ENCODE measurements at places on chromosomes 11 and 22.

GRCh38 chr11:63862923-63863322, 24.0 kb downstream of the MARK2 start:
- DNase-seq, result no peak

DNA sequence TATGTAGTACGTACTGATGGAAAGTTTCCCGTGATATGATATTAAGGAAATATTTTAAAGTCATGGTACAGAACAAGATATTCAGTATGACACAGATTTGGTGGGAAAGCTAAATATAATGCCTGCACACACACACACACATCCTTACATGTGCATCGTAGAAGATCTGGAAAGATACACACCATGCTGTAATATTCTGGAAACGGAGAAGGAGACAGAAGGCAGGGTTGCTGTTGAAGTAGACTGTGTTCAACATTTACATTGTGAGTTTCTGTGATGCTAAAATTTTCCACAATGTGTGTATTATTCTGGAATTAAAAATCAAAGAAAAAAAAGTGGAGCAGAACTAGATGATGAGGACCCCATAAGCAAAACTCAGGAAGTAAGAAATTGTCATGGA, 118.0 kb downstream of the RRAS2 start:
- DNase-seq, result no peak

DNA sequence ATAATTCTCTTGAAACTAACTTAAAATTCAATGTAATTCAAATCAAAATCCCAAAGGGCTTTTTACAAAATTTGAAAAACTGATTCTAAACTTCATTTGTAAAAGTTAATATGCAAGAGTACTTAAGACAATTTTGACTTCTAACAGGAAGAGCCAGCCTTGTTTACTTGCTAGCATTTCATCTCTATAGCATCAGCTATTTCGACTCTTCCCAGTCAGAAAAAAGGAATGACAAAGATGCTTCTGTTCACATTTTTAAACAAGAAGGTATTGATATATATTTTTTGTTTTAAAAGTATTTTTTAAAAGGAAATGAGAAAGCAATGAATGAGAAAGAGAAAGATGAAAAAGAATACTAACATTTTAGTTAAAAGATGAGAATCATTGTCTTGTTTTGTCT, 16.4 kb downstream of the SLN start:
- DNase-seq, result no peak

GRCh38 chr22:17796695-17797094, 22.4 kb upstream of the BID start:
- no peak for DNase-seq

- DNase-seq, result no peak
Measured at GRCh38 chr22:49638788-49639187, 188.9 kb downstream of the BRD1 start.

GRCh38 chr11:126410649-126411048, 55.2 kb downstream of the ST3GAL4 start:
- DNase-seq, result no peak

GRCh38 chr11:80856066-80856465, 1415.2 kb upstream of the TENM4 start:
- DNase-seq, result no peak

GRCh38 chr11:8477680-8478079, 116.3 kb downstream of the STK33 start:
- no peak for DNase-seq

DNA sequence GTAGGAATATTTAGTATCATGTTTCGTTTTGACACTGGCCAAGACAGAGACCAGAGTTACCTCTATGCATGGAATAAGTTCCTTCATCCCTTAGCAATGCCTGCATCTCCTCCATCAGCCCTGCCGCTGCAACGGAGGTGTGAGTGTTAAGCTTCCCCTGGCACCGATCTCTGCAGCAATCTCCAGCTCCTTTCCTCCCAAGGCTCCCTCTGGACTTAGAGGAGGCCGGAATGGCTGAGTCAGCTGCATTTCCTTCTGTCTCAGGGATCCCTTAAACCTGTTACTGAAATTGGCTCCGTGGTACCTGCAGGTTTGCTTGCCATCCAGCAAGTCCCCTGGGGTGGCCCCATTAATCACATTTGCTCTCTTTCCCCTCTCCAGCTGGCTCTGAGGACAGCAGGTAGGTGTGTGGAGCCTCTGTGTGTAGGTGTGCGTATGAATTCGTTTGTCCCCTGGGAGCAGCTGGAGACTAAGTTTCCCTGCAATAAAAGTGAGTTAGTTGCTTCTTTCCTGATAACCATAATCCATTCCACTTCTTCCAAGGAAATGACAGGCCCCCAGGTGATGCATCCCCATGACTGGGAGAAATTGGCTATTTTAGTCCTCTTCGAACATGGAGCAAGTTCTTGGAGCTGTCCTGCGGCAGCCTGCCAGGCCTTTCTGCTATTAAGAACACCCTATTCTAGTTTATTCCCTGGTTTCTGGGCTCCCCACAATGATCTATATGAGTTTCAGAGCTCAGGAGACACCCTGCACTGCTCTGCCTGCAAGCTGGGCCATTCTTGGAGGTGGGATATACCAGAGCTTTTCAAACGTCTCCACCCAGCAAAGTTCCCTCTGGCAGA, 457.2 kb upstream of the CADM1 start:
- no peak for DNase-seq

DNA sequence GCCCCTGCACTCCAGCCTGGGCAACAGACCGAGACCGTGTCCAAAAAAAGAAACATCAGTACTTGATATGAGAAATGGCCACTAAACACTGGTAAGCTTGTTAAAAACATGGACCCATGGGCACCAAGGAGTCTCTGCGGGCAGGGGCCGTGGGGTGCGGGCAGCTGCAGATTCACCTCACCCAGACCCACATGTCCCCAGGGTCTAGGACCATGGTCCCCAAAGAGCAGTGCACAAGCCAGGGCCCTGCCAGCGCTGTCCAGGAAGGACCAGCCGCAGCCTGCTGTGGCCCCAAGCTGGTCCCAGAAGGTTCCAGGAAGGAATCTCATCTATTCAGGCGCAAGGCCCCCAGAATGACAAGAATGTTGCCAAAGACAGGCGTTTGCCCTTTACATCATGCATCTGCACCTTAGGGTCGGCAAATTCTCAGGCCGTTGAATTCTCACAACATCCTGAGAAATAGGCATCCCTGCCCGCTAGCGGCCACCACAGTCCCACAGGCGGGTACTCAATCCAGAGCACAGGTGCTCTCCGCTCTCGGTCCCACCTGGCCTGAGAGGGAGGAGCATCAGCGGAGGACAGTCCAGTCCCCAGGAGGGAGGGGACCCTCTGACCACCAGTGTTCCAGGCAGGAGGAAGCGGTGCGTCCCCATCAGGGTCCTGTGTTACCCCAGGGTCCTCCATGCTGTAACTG, 9.5 kb downstream of the YPEL1 start:
- DNase-seq, result no peak

DNA sequence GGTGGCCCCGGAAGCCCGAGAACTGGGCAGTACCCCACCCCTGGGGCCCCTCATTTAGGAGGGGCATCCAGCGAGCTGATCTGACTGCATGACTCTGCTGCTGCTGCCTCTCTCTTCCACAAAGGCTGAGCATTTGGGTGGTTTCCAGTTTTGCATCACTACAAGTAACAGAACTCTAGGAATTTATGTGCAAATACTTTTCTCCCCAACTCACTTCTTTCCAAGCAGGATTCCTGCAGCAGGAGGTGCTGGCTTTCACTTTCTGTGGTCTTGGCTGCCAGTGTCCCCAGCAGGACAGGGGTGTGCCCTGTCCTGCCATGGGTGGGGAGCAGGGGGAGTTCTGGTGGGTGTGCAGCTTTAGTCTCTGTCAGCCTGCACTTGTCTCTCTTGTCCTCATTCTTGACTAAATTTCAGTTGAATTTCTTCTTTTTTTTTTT, 21.2 kb downstream of the UPB1 start:
- DNase-seq, result no peak

DNA sequence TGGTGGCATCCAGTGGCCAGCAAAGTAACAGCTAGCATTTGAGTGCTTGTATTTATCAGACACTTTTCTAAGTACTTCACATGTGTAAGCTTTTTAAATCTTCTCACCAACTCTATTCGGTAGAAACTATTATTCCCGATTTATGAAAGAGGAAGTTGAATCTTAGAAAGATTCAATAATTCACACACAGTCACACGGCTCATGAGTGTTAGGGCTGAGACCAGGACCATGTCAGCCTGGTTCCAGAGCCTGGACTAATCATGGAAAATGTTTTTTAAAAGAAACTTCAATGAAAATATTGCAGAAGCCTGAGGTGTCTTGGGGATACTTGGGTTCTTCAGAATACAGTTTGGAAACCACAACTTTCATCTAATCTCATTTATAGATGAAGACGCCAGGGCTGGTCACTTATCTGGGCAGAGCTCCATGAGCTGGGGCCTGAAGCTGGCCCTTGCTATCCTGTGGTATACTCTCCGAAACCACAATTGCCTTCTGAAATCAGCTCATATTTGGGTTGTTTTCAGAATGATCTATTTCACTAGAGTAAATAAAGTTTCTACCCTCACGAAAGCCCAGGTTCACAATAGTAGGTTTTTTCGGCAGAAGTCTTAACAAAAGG, 4.3 kb upstream of the CRTAM start:
- no peak for DNase-seq

DNA sequence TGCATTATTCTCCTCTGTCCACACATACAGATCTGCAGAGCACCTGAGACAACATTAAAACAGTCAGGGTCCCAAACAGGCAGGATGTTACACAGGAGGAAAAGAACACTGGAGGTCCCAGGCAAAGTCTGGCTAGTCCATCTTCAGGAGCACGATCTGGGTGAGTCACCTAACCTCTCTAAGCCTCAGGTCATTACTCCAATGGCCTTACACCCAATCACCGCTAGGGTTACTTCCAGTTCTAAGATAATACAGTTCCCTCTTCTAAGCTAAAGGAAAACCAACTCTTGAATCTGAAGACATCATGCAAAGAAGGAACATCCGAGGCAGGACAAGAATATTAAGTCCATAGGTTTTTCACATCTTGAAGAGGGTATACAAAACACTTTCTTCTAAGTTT, 24.5 kb downstream of the ASCC2 start:
- no peak for DNase-seq

DNA sequence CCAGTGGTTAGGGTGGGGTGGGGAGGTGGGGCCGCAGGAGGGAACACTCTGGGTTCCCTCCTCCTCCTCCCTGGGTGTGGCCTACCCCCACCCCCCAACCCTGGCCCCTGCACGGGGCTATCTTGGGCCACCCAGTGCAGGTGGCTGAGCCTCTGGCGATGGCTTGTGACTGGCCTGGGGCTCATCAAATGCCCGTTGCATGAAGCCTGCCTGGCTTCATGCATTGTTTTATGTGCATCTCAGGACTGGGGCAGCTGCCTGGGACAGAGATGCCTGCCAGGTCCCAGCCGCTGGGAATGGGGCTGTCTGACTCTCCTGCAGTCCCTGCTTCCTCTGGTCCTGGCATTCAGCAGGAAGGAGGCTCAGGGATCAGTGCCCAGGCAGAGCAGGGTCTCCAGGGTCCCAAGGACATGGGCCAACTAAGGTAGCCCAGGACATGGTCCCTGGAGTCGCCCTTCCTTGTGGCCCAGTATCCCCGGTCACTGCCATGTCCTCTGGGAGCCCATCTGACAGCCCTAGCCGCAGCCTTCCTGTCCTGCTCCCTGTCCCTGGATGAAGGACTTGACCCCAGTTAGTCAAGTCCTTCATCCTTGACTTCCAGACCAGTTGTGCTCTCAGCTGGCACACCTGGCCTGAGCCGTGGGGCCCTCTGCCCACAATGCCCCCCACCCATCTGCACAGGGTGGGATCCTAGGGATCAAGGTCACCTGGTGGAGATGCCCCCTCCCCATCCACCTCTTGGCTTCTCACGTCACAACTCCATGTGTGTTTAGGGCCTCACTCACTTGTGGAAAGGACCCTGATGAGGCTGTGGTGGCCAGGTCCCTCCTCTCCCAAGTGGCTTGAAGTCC, 112.1 kb upstream of the FGF3 start:
- no peak for DNase-seq

GRCh38 chr22:44520465-44521094, 22.5 kb upstream of the RTL6 start:
- DNase-seq, result no peak

GRCh38 chr11:117066959-117067358, 31.3 kb downstream of the SIK3 start:
- no peak for DNase-seq

DNA sequence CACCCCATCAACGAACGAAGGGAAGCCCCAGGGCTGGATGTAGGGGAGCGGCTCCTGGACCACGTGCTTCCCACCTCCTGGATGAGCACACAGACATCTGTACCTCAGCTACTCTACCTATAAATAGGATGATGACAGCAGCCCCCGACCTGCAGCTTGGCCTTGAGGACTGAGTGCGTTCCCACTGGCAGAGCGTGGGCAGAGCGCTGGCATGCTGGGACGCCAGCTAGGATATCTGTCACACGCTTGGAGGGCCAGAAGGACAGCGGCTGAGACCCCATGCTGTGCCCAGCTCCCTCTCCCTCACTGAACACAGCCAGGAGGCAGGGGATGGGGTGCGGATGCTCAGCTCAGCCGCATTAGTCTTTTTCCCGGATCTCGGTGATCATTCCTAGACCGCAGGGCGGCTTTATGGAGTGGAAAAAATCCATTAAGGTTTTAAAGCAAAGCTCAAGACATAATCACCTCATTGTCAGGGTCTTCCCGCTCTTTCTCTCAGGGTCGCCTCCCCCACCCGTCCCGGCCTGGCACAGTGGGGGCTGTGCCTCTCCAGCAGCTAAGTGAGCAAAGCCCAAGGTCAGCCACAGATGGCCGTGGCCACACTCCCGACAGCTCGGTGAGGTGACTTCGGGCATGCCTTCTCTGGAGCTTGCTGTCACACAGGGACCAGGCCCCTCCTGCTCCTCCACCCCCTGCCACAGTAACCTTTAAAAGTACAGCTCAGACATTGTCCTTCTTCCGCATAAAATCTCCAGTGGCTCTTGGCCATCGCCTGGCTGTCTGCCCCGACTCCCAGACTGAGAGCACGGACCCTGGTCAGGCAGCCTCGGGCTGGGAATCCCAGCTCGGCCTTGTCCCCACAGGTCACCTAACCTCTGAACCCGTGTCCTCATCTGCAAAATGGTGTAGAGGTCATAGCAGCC, 69.6 kb upstream of the SHISAL1 start:
- DNase-seq, result no peak

GRCh38 chr22:30650508-30651116, 15.0 kb downstream of the SLC35E4 start:
- no peak for DNase-seq

- DNase-seq, result no peak
Measured at GRCh38 chr22:35733036-35733435, 15.4 kb downstream of the APOL5 start.

Data from stimulated activated CD8-positive, alpha-beta memory T cell treated with anti-CD3 and anti-CD28 coated beads, Interleukin-7, amount 100 ng/mL, for 48 hours (primary cell).